ENCODE measurements at places on chromosomes 6 and 20. TPM values are rescaled to one million over a fixed set of nuclear protein-coding genes. Genes with fewer than 3 reads are reported as not detected.

DNA sequence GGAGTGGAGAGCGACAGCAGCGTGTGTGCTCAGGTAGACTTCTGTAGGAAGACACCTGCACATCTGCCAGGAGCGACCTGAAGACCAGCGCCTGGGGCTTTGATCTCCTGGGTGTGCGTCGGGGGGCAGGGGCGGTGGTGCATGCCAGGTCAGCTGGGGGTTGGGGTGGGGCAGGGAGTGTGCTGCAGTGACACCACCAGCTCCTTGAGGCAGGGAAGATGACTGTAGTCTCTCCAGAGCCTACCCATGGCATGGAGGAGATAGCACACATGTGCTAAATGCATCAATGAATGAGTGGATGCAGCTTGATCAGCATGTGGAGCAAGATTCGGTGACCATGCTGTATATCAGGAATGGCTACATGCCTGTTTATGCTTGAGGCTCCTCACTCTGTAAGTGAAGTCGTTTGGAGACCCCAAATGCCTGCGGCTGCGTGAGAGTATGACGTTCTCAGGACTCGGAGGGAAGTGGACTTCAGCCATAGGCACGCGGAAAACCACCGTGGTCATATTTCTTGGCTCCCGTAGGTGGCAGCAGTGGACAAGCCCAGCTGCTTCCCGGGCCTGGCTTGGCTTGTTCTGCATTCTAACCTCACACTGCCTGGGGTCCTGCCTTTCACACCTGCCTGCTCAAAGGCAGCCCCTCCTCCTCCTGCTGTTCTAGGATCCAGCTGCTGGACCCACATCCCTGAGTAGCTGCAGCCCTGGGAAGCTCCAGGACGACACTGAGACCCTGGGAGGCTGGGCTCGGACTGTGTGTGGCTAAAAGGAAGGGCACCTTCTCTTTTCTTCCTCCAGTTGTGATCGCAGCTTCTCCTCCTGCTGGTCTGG lies 39.4 kb upstream of the KCNK16 start:
- DNase-seq: peak; percentile 64

- DNase-seq: no peak
These were observed 412.0 kb upstream of the NOX3 start for GRCh38 chr6:155867682-155868081.

- DNase-seq: no peak
These were observed 12.9 kb downstream of the RPS6KA2 start for GRCh38 chr6:166614171-166614583.

GRCh38 chr6:114195631-114196403 lies 147.0 kb downstream of the HS3ST5 start:
- no peak for DNase-seq

- DNase-seq: no peak
These were observed 27.1 kb upstream of the BEND6 start for GRCh38 chr6:56927538-56928453.

GRCh38 chr20:49647550-49647949 lies 66.1 kb downstream of the B4GALT5 start:
- no peak for DNase-seq

DNA sequence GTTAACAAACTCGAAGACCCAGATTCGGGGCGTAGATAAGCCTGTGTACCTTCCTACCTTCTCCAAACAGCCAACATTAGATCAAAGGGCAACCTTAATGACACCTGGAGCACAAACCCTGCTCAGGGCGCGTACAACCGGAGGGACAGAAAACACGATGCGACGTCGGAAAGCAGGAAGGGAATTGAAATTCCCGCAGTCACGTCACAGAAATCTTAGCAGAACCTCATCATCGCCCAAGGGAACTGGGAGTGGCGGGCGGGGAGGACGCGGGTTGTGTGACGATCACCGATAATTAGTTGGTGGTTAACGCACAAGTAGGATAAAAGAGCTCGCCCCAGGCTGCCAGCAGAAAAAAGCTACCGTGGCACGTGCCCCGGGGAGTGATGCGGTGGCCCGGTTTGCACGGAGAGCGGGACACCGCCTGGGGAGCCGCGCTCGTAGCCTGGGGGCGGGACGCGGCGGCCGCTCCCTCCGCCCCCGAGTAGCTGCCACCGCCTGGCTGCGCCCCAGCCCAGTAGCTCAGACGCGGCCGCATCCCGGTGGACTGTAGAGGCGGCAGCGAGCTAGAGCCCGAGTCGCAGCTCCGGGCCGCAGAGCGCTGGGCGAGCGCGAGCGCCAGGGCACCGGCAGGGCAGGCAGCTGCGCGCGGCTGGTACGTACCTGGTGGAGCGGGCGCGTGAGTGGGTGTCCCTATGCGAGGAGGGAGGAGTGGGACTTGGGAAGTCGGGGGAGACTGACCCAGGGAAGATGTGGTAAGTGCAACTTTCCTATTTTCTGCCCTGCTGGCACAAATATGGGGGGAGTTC lies at the start of gene PKIB:
TSS of gene PKIB (plus strand) at position 525 of the 809 bp plus-strand sequence. CDS start 107,390 bp downstream, outside the sequence.
- peak; percentile 89 for DNase-seq

GRCh38 chr6:138817799-138818198 lies 21.9 kb downstream of the ECT2L start:
- DNase-seq: no peak

DNA sequence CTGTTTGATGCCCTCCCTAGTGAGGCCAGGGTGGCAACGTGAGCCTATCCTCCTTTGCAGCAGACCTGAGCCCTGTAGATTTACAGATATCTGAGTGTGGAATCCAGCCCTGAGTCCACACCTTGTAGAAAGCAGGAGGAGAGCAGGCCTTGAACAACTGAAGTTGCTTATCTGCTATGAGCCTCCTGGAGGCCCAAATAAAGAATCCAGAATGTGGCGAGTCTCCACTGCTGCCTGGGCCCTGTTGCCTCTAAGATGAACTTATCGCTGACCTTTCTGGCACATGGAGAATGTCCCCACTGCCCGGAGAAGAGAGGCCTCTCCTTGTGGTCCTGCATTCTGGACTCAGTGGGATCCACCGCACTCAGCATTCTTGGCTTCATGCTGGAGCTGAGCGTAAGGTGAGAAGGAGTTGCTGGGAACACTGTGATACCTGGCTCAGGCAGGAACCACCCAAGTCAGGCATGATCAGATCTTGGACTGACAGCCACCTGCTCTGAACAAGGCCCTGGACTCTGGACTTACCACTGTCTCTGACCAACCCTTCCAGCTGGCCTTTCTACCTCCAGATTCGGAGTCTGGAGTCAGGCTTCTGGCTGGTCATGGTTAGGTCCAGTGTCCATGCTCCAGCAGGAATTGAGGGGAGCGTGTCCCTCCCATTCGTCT lies 5.8 kb upstream of the MANBAL start:
- DNase-seq: no peak

- no peak for DNase-seq
These were observed 7.9 kb downstream of the TMEM63B start for GRCh38 chr6:44135173-44135758.

DNA sequence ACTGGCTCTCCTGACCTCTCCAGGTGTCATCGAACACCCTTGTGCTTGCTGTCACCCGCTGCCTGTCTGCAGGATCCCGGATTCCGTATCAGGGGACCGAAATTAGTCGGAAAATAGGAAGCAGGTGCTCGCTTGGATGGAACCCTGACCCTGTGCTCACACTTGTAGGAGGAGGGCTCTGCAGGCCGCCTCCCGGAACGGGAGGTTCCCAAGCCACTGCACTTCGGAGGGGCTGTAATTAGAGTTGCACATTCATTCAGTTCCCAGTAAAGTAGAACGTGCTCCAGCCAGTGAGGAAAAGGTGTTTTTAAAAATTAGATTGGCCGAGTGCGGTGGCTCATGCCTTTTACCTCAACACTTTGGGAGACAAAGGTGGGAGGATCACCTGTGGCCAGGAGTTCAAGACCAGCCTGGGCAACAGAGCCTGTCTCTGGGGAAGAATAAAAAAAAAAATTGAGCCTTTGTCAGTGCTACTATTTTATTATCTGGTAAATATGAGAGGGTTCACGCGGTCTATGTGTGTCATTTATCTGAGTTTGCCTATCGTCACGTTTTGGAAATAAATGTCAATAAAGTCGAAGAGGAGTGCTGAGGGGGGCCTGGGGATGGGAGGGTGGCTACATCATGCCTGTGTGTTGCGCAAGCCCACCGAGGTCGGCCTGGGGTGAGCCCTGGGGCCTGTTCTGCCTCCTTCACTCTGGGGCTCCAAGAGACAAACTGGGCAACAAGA lies 1.5 kb upstream of the GMEB2 start:
- DNase-seq: peak; percentile 84

DNA sequence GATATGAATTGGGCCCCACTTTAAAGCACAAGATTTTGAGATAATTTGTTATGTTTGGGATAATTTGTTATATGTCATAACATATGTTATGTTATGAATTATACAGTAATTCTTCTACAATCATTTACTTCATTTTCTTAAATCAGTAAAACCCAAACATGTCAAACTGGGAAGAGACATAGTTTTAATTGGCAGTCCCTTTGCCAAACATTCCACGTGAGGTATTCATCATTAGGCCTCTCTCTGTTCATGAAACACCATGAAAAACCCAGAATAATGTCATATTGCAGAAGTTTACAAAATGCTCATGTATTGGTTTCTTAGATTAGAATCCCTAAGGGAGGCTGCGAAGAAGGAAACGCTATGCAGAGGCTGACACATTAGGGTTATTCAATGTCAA lies 89.4 kb upstream of the PDE10A start:
- no peak for DNase-seq

GRCh38 chr6:110822249-110822648 lies 7.0 kb upstream of the CDK19 start:
- peak; percentile 23 for DNase-seq

DNA sequence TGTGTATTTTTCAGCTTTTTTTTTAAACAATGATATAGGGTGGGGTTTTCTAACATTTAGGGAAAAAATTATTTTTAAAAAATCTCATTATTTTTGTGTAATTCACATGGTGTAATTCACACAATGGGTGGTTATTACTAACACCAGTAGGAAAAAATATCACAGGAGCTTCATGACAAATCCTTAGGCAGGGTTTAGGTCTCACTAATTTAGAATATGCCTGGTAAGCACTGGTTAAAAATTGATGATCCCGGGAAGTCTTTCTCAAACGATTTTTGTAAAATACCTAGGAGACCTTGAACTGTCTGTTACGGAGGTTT lies 29.5 kb upstream of the ZNF217 start:
- no peak for DNase-seq

GRCh38 chr20:37638527-37638926 lies 55.3 kb upstream of the CTNNBL1 start:
- DNase-seq: no peak

DNA sequence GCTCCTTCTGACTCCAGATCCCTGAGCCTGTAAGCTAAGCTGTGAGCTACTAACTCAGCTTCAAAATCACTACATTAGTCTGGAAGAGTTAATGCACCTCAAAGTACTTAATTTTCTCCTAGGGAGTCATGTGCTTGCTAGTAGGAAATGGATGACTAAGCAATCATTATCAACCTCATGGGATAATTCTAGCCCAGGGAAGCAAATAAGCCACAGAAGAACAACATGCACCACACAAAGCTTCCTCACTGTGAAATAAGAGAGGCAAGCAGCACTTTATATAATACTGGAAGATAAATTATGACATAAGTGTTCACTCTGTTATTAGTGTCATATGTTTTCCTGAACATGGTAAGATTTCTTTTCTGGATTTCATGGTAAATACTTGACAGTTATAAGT lies 57.9 kb upstream of the RCAN2 start:
- no peak for DNase-seq

DNA sequence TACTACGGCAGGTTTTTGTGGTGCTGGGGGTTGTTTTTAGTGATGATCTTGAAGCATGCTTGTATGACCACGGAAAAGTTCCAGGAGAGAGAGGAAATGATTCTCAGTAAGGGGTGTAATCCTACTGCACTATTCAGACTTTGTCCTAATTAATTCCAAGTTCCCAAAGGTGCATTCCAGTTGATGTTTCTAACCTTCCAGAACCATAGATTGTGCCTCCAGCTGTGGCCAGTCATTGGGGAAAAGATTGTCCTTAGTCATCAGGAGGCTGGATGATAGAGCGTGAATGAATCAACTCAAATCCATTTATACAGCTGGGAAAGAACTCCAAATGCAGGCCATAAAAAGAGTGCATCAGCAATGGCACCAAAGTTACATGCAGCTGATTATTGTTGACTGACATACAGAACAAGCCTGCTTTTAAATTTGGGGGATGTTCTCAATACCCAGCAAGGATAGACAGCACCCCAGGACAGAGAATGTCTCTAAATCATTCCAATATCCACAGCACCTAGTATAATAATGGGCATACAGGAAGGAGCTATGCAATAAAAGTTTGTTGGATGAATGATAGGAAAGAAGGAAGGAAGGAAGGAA lies 27.8 kb upstream of the PKHD1 start:
- DNase-seq: no peak

DNA sequence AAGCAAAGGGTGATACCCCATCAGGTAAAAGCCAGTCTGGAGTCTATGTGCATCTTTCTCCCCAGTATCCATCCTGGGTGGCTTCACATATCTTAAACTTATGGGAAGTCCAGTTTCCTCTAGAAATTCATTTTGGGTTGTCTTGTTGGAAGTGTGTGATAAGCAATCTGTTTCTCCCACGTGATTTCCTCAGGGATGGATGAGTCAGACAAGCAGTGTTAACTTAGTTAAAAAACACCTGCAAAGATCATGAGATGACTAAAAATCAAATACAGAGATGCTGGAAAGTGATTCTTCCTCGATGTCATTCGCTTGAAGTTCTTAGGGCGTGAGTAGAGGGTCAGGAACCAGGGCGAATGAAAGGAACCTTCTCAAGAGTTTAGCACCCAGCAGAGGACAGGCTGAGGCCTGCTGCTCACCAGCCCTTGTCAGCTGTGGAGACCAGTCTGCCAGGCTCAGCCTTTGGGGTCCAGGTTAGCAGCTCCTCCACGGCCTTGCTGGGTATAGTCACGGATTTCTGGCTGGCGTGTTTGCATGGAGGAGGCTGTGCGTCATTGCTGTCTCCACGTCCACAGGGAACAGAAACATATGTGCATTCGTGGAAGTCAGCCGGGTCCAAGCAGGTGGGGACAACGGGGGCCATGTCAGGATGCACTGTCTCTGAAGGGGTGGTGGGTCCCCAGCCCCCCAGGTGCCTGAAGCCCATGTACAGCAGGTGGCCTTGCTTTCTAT lies 2.8 kb upstream of the PNPLA1 start:
- no peak for DNase-seq

- no peak for DNase-seq
These were observed 30.7 kb downstream of the PARD6B start for GRCh38 chr20:50762045-50762422.

DNA sequence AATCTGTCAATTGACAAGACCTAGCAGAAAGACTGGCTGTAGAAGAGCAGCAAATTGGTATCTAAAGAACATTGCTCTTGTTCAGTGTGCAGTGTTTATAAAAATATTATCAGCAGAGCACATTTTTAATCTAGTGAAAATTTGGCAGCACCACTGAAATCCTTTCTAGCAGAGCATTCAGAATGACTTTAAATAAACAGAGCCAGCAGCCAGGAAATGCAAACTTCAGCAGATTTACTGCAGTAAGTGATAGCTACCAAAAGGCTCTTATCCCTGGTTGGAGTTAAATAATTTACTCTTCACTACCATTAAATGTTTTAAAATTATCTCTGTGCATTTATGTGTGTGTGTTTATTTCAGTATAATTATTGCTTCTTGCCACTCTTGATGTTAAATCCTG lies 590.9 kb upstream of the CITED2 start:
- no peak for DNase-seq

Gene HS3ST5
- total RNA-seq: not detected

Gene SNAP25
- total RNA-seq: not detected

Gene IL17A
- not detected for total RNA-seq

Gene CCN6
- total RNA-seq: not detected

Gene ZNF133
- 32.2 TPM for total RNA-seq

Gene NHLRC1
- total RNA-seq: not detected

Gene DUSP15
- total RNA-seq: 3.4 TPM

Gene COL19A1
- total RNA-seq: not detected

Gene SASH1
- 4.6 TPM for total RNA-seq

Gene CDSN
- not detected for total RNA-seq

All from G401 (cell line).